Vagina (tissue), 2 donors: ENCODE measurements at places on chromosomes 1 and 21.

DNA sequence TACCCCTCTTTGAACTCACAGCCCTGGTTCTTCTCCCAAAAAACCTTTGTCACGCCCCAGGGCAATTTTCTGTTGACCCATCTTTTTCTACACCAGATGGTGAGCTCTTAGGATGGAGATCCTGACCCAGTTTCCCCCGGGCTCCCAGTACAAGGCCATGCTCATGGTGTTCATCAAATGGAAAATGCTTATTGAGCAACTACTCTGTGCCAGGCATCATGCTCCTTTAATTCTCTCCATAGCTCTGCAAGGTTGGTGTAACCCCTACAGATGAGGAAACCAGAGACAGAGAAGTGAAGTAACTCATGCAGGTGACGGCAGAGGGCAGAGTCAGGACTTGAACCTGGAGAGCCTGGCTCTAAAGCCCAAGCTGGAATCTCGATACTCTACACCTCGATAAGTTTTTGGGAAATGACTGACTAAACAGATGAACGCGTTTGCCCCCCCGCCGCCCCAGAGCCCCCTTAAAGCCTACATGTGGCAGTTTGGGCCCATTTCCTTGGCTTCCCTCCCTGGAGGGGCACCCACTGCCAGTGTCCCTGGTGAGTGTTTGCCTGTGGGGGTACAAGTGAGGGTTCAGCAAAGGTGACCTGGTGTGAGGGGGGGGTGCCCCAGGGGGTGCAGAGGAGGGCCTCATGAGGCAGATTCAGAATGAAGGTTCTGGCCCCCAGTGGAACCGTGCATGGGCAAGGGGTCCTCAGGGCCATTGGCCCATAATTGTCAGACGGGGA is 30.2 kb upstream of the RUNX3 start:
- DNase-seq: no peak

- no peak for DNase-seq
These were observed 14.0 kb downstream of the TNNT2 start for GRCh38 chr1:201363467-201363866.

DNA sequence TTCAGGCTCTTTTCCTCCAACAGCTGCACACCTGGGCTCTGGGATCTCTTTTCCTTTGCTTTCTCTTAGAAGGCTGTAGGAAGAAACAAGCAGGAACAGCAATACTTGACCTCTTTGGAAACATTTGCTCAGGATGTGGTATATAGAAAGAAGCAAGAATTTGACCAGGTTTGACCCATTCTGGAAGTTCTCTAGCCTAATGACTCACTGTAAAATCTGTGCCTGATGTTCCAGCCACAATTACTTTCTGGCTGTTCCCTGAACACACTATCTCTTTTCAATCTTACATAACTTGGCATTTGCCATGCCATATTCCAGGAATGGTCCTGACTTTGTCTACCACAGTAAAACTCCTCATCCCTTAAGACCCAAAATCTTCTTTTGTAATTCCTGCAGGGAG is 419.9 kb upstream of the DAB1 start:
- no peak for DNase-seq

DNA sequence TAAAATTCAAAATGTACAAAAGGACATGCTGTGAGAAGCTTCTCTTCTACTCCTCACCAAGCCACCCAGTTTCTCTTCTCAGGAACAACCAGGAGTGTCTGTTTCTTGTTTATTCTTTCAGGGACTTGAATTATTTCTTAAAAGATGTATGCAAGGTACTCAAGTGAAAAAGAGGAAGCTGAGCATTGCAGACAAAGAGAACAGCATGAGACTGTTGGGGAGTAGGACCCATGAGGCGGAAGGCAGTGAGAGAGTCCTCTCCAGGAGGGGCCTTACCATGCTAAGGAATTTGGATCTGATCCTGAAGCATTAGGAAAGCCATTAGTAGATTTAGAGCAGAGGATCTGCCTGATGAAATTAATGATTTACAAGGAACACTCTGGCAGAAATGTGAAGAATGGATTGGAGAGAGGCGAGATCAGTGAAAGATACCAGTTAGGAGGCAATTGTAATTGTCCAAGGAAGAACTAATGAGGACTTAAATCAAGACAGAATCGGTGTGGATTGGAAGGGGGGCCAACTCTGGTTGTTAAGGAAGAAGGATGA is 14.7 kb upstream of the SSX2IP start:
- DNase-seq: no peak

DNA sequence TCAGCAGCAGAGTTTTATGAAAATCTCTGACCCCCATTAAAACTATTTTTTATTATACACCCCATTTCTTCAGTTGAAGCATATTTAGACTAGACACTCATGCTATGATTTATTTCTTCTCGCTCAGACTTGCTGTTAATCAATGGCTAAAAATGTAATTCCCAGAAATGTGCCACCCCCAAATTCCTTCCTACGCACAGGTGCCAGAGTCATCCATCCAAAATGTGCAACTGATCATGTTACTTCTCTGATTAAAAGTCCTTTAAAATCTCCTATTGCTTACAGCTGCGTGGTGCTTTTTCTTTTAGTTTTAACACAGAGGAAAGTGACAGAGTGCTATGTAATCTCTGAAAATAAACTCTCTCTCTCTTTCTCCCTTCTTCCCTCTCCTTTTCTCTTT is 954.4 kb downstream of the NCAM2 start:
- DNase-seq: no peak

- DNase-seq: no peak
These were observed 13.6 kb upstream of the PSMG1 start for GRCh38 chr21:39196838-39197237.

GRCh38 chr21:29257701-29258100 is 41.0 kb upstream of the BACH1 start:
- DNase-seq: no peak

DNA sequence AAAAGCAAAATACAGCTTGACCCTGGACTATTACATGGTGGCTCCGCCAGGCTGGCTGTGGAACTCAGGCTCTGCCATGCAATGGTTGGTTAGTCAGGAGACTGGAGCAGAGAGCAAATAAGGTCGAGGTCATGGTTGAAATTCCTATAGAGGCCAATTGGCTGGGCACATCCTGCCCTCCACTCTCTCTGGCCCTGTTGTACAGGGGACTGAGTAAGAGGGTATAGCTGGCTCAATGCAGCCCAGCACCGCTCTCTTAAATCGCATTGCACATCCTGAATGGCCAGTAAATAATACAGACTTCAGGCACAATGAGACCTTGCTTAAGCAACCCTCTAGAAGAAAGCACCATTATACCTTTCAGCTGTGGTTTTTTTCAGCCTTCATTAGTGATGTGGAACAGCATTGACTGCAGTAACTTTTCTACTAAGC is 59.3 kb upstream of the PPP2R5A start:
- no peak for DNase-seq
